Left hindlimb (tissue), 1 donor: ENCODE measurements at places on chromosomes 12 and 14.

GRCh38 chr12:121170611-121171260 lies 38.1 kb downstream of the P2RX7 start:
- DNase-seq = no peak

- DNase-seq = peak; percentile 86
Measured at GRCh38 chr12:116426391-116427136, 132.6 kb upstream of the MAP1LC3B2 start.

GRCh38 chr14:104422837-104423681 lies 156.5 kb upstream of the C14orf180 start:
- no peak for DNase-seq

DNA sequence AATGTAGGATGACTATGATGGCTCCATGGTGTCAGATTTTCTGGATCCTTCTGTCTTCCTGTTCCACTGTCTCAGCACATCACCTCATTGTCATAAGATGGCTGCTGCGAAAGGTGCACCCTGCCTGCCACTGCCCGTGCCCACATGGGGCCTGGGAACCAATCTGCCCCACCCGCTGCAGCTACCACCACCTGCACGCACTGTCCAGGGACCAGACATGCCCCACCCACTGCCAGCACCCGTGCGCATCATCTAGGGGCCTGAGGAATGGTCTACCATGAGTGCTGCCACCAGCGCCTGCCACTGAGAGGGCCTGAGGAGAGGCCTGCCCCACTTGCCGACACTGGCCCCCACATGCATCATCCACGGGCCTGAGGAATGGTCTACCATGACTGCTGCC lies 23.8 kb downstream of the CYP46A1 start:
- no peak for DNase-seq

DNA sequence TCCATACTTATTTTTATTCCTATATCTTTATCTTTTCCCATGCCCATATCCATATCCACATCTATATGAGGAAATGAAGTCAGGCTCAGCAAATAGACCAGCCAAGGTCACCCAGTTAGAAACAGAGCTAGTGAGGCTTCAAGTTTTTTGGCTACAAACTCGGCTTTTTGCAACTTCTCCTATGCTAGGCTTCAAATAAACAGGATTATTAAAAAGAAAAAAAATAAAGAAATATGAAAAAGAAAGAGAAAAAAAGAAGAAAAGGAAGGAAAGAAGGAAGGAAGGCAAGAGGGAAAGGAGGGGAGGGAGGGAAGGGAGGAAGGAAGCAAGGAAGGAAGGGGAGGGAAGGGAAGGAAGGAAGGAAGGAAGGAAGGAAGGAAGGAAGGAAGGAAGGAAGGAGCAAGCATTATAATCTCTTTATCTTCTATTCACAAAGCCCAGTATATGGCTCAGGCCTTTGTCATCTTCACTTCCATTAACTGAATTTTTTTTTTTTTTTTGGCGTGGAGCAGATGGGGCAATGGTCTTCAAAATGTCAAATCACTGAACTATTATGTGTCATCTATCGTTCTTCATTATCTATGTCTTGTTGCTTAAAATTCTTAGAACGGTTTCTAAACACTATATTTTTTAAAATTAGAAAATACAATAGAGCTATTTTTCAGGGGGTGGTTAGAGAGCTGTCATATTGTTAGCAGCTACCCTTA lies 418.2 kb downstream of the VRK1 start:
- DNase-seq = no peak

DNA sequence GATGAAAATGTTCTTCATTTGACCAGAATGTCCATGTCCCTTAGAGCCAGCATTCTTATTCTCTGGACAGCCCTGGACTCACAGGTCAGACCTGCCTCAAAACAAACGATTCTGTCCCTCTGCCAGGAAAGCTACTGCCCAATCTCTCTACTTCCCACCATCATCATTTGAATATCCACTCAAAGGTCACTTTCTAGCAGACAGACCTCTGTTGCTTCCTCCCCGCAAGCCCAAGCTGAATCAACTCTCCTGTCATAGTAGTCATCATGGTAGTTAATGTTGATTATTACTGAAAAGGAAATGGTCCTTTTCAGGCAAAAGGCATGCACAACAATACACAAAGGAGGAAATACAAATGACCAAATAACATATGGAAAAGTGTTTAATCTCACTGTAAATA lies 39.6 kb upstream of the CPM start:
- no peak for DNase-seq

DNA sequence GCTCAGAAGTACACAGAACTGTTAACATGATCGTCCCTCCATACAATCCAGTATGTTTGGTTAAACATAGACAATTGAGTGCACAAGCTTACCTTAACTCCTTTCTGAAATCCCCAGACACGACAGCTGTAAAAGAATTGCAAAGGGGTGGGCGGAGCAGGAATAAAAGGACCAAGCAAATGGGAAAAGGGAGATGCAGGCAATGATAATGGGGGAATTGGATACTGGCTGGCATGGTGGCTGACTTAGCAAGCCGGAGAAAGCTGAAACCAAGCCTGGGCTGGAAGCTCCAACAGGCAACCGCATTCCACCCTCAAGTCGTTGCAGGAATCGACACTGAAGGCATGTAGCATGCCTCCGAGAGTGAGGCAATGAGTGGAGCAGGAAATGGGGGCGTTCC lies 96.8 kb upstream of the TMEM132C start:
- DNase-seq = no peak

DNA sequence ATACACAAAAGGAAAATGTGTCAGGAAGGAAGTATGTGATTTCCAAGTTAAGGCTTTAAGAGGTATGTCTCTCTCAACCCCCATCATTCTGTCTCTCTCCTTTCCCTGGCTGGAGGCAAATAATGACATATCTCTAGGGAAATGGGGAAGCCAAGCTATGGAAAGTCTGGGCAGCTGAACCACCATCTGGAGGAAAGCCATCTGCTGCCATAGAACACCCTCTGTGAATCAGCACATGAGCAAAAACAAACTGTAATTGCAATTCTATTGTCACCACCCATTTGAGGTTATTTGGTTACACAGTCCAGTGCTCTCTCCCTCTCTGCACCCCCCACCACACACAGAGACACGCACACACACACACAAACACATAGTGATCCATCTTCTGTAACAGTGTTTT lies 766.2 kb downstream of the FLRT2 start:
- DNase-seq = peak; percentile 46

GRCh38 chr12:11927286-11927935 lies 143.3 kb upstream of the BCL2L14 start:
- no peak for DNase-seq

- DNase-seq = no peak
Measured at GRCh38 chr12:85058339-85058738, 22.2 kb downstream of the LRRIQ1 start.

- no peak for DNase-seq
Measured at GRCh38 chr14:73236157-73236556, 1.1 kb upstream of the PAPLN start.

GRCh38 chr14:59346329-59346728 lies 118.9 kb downstream of the GPR135 start:
- no peak for DNase-seq

DNA sequence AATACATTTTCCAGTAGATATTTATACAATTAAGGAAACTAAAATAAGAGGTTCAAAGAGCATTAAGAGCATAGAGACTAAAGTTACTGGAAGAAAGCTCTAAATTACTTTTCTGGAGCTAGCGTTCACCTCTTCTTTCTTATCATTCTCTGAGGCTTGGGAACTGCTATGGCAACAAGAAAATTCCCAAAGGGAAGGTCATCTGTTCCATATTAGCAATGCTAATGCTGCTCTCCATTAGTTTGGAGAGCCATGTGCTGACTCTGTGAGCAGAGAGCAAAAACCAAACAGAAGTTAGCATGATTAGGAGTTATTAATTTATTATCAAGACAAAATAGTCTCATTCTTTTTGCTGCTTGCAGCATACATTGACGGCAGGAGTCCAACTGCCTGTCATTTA lies 143.1 kb upstream of the SLC16A7 start:
- DNase-seq = no peak

GRCh38 chr12:108670066-108670631 lies 36.5 kb upstream of the SELPLG start:
- no peak for DNase-seq

GRCh38 chr12:113837528-113838296 lies 128.4 kb downstream of the RBM19 start:
- no peak for DNase-seq

DNA sequence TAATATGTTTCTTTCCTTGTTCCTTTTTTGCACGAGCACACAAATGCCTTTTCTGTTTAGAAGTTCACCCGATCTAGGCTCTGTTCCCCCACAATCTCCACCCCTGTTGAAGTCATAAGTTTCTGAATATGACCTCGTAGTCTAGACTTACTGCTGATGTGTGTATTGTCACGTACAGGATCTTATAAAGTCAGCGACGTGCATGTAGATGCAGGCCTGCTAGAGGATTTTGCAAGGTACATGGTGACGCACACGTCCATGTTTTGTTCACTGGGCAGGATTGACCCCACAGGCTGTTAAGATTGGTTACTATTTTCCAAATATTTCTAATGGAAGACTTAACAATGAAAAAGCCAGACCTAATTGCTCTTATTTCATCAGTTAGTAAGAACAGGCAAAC lies 46.2 kb upstream of the CCDC91 start:
- no peak for DNase-seq

- DNase-seq = no peak
Measured at GRCh38 chr12:1726753-1727152, 35.9 kb downstream of the ADIPOR2 start.

DNA sequence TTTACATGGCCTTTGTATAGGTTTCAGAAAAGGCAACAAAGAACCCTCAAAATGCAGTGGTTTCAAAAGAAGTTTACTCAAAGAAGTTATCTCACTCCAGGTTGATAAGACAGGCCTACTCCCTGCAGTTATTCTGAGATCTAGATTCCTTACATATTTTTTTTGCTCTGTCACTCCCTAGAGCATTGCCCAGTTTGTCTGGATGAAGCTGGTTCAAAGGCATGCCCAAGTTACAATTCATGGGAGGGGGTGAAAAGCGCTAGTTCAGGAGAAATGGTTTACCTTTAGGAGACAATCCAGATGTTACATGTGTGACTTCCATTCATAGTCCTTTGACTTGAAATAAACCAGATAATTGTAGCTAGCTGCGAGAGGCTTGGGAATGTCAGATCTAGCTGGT lies 115.0 kb downstream of the TPH2 start:
- DNase-seq = no peak

DNA sequence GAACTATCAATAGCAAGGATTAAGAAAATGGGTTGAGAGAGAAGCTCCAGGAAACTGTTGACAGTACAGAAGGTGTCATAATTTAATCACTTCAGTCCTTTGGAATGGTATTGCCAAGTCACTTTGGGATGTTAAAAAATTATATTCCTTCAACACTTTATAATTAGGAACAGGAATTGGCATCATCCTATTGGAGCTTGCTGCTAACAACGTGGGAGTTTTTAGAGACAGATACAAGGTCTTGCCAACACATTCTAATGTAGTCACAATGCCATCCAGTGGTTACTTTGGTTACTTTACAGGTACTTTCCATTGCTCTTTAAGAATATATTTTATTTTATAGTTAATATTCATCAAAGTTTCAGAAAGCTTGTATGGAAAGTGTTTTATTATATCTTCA lies 310.1 kb downstream of the SYT1 start:
- no peak for DNase-seq

GRCh38 chr14:95515080-95515489 lies 1.4 kb downstream of the SYNE3 start:
- peak; percentile 86 for DNase-seq

DNA sequence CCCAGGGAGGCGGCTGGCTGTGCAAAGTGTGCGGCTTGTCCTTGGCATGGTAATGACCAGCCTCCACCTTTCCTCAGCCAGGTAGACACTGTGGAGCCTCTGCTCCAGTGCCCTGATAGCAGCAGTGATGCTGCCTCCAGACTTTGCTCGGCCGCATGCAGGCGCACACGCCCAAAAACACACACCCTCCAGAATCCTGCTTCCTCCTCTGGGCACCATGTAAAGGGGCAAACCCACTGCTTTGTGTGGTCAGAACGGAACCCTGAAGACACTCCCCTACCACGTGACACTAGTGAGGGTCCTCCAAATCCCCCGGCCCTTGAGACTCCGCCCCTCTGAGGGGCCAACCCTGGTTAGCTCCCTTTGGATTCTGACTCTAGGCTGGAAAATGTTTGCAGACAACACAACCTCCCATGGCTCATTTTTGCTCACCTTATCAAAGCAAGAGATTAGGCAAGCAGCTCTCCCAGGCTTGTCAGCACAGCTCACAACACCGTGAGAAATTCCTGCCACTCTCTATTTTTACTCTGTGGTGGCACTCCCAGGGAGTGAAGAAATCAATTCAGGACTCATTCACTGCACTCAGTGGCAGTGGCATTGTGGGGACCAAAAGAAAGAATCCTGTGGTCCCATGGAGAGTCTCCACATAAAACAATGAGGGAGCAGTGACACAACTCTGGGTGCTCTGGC lies 4.5 kb downstream of the KRT77 start:
- DNase-seq = no peak
